ENCODE measurements at places on chromosomes 5 and 9.

GRCh38 chr5:73233461-73234203 lies 60.6 kb downstream of the TMEM174 start:
- no peaks in the 10 kb centered on the region for H3K4me1 ChIP-seq
- no peaks in the 10 kb centered on the region for H3K36me3 ChIP-seq
- DNase-seq = no peak

DNA sequence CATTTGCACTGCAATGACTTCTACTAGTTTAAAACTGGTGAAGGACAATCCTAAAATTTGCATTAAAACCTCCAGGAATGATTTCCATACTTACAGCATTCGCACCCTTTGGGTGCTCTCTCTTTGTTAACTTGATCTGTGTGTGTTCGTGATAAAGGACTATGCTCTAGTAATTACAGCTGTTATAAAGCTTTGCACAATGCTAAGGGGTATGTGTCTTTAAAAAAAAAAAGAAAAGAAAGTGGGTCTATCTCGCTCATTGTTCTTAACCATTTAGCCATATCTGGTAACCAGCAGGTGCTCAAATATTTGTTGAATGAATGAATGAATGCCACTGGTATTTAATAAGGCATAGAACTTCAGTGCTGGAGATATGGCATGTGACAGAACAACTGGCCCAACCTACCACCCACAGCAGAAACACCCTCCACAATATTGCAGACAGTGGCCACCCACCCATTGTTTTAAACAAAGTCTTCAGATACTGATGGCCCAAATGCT lies 8.7 kb downstream of the TRIM36 start:
- H3K4me1 ChIP-seq = no peaks in the 10 kb centered on the region
- no peaks in the 10 kb centered on the region for H3K27me3 ChIP-seq
- no peak for DNase-seq
- H3K4me3 ChIP-seq = no peak overlapping the region
- H3K27ac ChIP-seq = no peak overlapping the region

GRCh38 chr5:75023368-75024159 lies 28.8 kb downstream of the GCNT4 start:
- no peaks in the 10 kb centered on the region for H3K36me3 ChIP-seq
- H3K27ac ChIP-seq = no peak overlapping the region
- H3K4me1 ChIP-seq = no peaks in the 10 kb centered on the region
- H3K27me3 ChIP-seq = no peaks in the 10 kb centered on the region

DNA sequence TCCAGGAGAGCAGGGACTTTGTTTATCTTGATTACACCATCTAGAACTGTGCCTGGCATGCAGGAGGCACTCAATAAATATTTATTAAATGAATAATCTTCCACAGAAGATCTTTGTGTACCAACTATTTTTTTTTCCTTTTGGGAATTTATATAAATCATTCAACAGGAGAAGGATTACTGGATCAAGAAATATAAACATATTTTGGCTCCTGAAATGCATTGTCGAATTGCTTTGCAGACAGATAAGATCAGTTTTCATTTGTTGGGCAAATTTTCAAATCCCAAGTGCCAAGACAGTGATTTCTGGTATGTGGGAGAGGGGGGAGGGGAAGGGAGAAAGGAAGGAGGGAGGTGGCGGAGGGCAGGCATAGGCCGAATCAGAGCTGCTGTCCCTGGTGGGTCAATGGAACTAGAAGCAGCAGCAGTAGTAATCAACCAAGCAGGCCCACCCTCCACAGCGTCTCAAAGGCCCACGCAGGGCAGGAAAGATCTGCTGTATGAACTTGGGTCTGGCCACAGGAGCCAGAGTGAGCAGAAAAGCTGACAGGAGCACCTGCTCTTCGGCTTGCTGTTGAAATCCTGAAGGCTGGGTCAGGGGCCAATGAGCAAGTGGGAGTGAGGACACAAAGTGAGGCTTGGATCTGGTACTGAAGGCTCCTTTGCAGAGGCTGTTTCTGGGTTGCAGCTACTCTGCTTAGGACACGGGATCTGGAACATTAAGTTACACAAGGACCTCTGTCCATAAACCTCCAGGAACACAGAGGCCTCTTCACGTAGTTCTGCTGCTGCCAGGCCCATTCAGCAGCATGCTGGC lies 15.8 kb upstream of the TRAF1 start:
- no peak for DNase-seq
- no peaks in the 10 kb centered on the region for H3K36me3 ChIP-seq
- H3K4me3 ChIP-seq = no peak overlapping the region
- no peak overlapping the region for H3K27ac ChIP-seq

- no peaks in the 10 kb centered on the region for H3K36me3 ChIP-seq
- no peak for DNase-seq
- H3K4me3 ChIP-seq = no peak overlapping the region
- H3K27ac ChIP-seq = no peak overlapping the region
- H3K4me1 ChIP-seq = no peaks in the 10 kb centered on the region
Measured at GRCh38 chr5:169580964-169581363, 2.6 kb upstream of the SPDL1 start.

DNA sequence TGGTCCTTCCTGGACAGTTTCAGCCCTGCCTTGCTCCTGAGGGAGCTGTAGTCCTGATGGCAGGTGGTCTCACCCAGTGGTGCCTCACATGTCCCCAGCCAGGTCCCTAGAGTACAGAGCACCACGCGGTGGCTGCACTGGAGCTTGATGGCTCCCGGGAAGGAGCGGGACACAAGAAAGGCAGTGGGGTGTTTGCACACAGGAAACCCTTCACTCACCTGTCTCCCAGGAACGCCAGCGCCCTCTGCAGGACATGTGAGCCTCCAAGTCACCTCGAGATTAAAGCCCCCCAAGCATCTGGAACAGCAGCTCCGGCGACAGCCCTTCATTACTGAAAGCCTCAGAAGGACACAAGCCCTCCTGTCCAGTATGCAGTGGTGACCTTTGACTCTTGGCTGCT lies 19.9 kb upstream of the TMEM250 start:
- no peaks in the 10 kb centered on the region for H3K4me1 ChIP-seq
- H3K27me3 ChIP-seq = peaks cover 2% of the 10 kb centered on the region
- H3K4me3 ChIP-seq = no peak overlapping the region
- H3K27ac ChIP-seq = no peak overlapping the region
- DNase-seq = no peak
- H3K36me3 ChIP-seq = no peaks in the 10 kb centered on the region

DNA sequence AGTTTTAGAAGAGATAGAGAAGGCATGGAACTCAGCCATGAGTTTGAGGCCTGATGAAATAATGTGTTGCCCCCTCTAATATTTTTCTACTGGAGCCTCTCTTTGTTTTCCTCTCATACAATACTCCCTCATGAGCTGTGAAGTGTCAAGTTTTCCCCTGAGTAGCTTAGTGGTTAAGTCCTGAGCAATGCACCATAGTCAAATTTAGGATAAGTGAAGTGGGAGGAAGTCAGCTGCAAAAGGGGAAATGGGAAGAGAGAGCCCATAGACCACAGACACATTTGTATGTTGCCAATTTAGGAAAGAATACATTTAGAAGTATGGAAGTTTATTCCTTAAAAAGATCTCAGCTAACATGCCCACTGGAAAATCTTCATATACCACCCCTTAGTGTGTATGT lies 171.5 kb upstream of the NREP start:
- H3K27ac ChIP-seq = no peak overlapping the region
- no peaks in the 10 kb centered on the region for H3K27me3 ChIP-seq
- no peaks in the 10 kb centered on the region for H3K36me3 ChIP-seq
- no peak overlapping the region for H3K4me3 ChIP-seq

DNA sequence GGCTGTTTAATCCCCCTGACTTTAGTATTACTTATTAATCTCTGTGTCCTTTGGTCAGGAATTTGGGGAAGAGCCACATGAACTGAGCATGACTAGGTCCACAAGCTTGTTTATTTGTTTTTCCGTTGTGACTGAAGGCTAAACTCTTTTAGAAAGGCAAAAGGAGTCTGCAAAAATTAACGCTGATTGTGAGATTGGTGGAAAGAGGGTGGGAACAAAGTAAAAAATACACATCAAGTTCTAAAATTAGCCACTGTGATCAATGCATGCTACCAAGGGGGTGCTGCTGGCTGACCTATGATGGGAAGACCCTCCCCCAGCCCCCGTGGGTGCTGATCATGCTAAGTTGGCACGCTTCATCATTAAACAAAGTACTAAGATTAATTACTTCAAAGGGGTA lies 356.8 kb downstream of the ADGRV1 start:
- no peak overlapping the region for H3K4me3 ChIP-seq
- H3K27ac ChIP-seq = no peak overlapping the region
- H3K4me1 ChIP-seq = no peaks in the 10 kb centered on the region
- H3K27me3 ChIP-seq = no peaks in the 10 kb centered on the region
- H3K36me3 ChIP-seq = no peaks in the 10 kb centered on the region
- no peak for DNase-seq

GRCh38 chr9:128142596-128142995 lies 6.7 kb upstream of the LCN2 start:
- H3K36me3 ChIP-seq = no peaks in the 10 kb centered on the region
- H3K27me3 ChIP-seq = no peaks in the 10 kb centered on the region
- no peak for DNase-seq
- H3K27ac ChIP-seq = no peak overlapping the region
- no peak overlapping the region for H3K4me3 ChIP-seq
- H3K4me1 ChIP-seq = no peaks in the 10 kb centered on the region

DNA sequence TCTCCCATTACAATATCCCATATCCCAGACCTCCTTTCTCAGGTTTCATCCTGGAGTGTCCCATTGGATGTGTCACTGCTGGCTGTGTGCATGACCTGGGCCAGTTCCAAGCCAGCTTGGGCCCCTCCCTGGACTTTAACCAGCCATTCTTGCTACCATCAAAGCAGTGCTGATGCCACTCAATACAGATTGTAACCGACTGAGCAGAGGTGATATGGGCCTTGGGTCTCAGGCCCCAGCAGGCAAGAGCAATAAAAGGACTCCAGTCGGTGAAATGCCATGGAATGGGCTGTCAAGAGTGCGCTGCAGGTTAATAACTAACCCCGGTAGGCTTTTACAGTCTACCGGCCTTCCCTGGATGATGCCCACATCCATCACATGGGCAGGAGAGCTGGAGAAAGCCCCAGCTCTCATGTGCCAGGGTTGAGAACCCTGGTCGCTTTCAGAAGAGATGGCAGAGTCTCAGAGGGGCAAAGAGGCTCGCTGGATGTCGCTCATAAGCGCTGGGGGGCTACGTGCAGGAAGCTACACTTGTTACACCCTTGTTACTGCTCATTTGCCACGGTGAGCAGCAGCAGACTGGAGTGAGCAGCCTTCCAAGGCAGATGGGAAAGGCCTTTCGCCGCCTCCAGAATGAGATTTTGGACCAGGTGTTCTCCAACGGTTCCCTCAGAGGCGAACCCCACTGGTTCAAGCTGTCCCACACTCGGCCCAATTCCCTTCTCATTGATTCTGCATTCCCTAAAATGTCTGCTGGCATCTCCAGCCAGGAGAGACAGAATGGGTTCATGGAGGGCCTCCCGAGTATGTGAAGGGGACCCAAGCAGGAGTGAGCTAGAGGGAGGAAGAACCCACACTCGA lies 13.2 kb downstream of the EPB41L4B start:
- no peak for DNase-seq
- H3K27ac ChIP-seq = no peak overlapping the region
- H3K36me3 ChIP-seq = no peaks in the 10 kb centered on the region
- H3K4me1 ChIP-seq = no peaks in the 10 kb centered on the region
- H3K4me3 ChIP-seq = no peak overlapping the region

GRCh38 chr5:114782177-114782576 lies 387.5 kb downstream of the TRIM36 start:
- no peak overlapping the region for H3K4me3 ChIP-seq
- no peak for DNase-seq
- H3K4me1 ChIP-seq = no peaks in the 10 kb centered on the region
- H3K27ac ChIP-seq = no peak overlapping the region

- H3K27ac ChIP-seq = 0 out of 2 replicates have a peak overlapping the region, but pooled peaks have one; percentile 9
- peaks cover 5% of the 10 kb centered on the region for H3K27me3 ChIP-seq
- peaks cover 13% of the 10 kb centered on the region for H3K4me1 ChIP-seq
- peak; percentile 61 for DNase-seq
- H3K36me3 ChIP-seq = no peaks in the 10 kb centered on the region
Measured at GRCh38 chr9:92954049-92954861, 6.9 kb downstream of the FGD3 start.

- no peak overlapping the region for H3K27ac ChIP-seq
- H3K4me3 ChIP-seq = no peak overlapping the region
- DNase-seq = no peak
- no peaks in the 10 kb centered on the region for H3K36me3 ChIP-seq
Measured at GRCh38 chr5:39604491-39604890, 179.7 kb upstream of the DAB2 start.

DNA sequence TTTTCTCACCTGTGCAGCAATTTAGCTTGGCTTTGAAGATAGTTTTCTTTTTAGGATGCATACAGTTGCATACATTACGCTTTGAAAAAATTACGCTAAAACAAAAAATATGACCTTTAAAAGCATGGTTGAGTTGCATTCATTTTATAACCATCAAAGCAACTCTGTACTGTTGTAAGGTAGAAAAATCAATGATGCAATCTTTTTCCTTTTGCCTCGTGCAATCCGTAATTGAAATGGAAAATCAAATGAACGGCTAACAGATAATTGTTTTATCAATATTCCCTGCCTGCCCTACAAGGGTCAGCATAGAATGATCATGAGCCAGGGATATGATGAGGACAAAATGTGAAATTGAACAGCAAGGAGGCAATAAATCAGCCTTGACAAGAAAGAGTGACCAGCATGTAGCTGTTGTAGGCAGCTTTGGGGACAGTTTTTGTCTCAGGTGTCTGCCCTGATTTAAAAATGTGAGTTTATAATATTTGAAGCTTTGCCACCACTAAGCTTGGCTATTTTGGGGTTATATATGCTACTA lies 98.2 kb downstream of the PBX3 start:
- H3K4me3 ChIP-seq = no peak overlapping the region
- H3K36me3 ChIP-seq = peaks cover 6% of the 10 kb centered on the region
- no peaks in the 10 kb centered on the region for H3K27me3 ChIP-seq
- H3K4me1 ChIP-seq = no peaks in the 10 kb centered on the region
- DNase-seq = no peak

- H3K36me3 ChIP-seq = no peaks in the 10 kb centered on the region
- no peak for DNase-seq
- no peaks in the 10 kb centered on the region for H3K4me1 ChIP-seq
- no peaks in the 10 kb centered on the region for H3K27me3 ChIP-seq
- H3K27ac ChIP-seq = no peak overlapping the region
- H3K4me3 ChIP-seq = no peak overlapping the region
Measured at GRCh38 chr5:61348447-61348846, 16.4 kb downstream of the ZSWIM6 start.

- H3K4me1 ChIP-seq = no peaks in the 10 kb centered on the region
- no peak overlapping the region for H3K4me3 ChIP-seq
- no peaks in the 10 kb centered on the region for H3K27me3 ChIP-seq
- H3K36me3 ChIP-seq = no peaks in the 10 kb centered on the region
Measured at GRCh38 chr5:53035868-53036381, 46.8 kb downstream of the ITGA2 start.

- no peak overlapping the region for H3K27ac ChIP-seq
- H3K36me3 ChIP-seq = no peaks in the 10 kb centered on the region
- DNase-seq = no peak
- peak overlapping the region; percentile 80 for H3K4me3 ChIP-seq
- peaks cover 32% of the 10 kb centered on the region for H3K4me1 ChIP-seq
Measured at GRCh38 chr9:93132287-93132927, 1.6 kb downstream of the NINJ1 start.
